ENCODE measurements at places on chromosomes 6 and 20.

- peak; percentile 37 for DNase-seq
These were observed 16.8 kb downstream of the PHACTR2 start for GRCh38 chr6:143694560-143694959.

- peak; percentile 40 for DNase-seq
These were observed 25.3 kb downstream of the TBC1D7 start for GRCh38 chr6:13302751-13303667.

- no peak for DNase-seq
These were observed 32.1 kb downstream of the TRAM2 start for GRCh38 chr6:52544602-52545405.

DNA sequence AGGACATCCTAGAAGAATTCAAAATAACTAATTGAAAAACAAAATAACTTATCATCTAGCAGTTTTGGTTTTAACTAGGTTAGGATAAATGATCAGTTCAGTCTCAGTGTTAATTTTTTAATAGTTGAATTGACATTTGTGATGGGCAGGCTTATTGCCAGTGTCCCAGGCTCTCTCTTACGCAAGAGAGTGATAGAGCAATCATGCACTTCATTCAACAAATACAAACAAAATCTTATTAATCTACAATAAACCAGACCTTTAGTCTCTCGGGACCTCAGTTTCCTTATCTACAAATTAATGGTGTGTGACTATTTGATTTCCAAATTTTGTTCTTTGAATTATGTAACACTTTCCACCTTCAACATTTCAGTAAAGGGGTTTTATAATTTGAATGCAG lies 385.9 kb upstream of the JAG1 start:
- no peak for DNase-seq

GRCh38 chr20:59413326-59413865 lies 113.0 kb downstream of the EDN3 start:
- DNase-seq: no peak

- DNase-seq: peak; percentile 65
These were observed 482.3 kb upstream of the SOX4 start for GRCh38 chr6:21111093-21111725.

DNA sequence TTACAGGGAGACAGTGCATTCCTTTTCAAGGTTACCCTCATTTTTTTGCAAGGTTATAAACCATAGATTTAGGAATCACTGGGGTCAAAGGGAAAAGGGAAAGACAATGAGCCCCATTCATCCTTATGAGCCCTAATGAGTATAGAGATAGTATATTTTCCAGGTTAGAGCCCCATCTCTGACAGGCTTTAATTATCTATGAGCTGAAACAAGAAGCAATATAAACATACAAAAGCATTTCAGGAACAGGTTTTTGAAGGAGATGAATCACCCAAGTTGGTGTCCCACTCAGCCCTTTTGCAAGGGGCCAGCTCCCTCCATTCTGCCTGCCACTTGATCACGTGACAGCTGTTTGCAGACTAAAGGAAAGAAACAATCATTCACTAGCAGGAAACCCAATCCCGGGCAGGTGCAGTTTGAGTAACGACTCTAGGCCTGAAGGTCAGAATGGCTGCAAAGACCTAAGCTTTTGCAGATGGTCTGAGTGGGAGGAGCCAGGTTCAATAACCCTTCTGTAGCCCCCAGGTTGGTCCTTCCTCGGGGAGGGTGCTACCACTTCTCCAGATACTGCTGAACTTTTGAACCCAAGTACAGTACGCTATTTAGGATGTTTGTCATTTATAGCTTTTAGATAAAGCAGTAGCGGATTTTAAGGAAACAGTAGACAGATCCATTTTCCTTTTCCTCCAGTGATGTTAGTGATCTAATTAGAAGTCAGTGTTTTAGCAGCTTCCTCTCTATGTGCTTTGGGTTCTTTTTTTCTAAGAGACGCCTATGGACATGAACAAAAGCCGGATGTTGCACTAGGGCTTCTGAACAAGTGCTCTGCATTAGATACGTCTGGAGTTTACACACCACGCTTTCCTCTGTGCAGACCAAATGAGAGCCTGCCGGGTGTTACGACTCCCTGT lies 253.2 kb downstream of the SOX4 start:
- no peak for DNase-seq

DNA sequence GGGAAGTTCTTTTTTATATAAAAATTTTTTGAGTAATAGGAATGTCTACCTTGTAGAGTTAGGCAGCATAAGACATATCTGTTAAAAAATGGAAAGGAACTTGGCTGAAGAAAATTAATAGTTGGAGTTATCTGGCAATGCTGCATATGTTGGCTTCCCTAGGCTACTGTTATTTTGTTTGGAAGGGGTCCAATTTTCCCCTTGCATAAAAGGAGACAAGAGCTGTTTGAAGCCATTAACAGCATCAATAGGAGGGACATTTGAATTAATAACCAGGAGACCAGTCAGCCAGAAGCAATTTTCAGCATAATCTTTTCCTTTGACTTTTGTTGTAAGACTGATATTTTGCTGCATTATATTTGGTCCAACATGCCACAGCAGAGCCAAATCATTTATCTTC lies 80.9 kb upstream of the TAB2 start:
- no peak for DNase-seq

GRCh38 chr6:154466971-154467679 lies 43.4 kb downstream of the CNKSR3 start:
- DNase-seq: no peak

GRCh38 chr6:139313784-139314545 lies 22.2 kb upstream of the TXLNB start:
- DNase-seq: peak; percentile 78

DNA sequence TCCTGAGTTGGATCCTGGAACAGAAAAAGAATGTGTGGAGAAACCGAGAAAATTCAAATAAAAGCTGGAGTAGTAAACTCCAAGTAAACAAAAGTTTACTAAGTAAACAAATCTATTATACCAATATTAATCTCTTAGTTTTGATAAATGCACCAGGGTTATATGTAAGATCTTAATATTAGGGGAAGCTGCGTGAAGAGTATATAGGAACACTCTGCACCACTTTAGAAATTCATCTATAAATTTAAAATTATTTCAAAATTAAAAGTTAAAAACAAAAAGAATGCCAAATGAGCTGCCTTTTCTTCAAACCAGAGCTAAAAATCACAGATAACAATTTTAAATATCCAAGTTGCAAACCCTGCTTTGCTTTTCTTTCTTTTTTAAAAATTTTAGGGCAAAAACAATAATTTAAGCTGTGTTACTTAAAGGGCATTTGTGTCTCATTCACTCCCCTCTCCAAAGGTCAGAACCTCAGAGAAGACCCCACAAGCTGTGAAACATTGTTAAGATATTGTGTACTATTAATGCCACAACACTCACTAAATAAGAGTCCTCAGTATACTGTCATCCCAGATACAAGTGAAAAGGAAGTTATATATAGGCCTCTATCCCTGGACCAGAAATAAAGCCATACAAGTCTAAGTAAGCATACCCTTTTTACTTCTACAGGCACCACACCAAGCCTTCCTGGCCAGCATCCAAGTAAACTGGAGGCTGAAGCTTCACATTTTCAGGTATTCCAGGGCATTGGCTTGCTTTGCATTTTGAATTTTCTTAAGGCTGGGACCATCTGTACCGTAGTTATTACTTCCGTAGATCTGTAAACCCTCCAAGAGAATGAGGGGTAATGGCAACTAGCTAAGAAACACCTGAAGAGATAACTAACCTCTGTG lies 7.0 kb downstream of the DNAAF9 start:
- DNase-seq: no peak
